ENCODE measurements at places on chromosomes 7 and 10.

DNA sequence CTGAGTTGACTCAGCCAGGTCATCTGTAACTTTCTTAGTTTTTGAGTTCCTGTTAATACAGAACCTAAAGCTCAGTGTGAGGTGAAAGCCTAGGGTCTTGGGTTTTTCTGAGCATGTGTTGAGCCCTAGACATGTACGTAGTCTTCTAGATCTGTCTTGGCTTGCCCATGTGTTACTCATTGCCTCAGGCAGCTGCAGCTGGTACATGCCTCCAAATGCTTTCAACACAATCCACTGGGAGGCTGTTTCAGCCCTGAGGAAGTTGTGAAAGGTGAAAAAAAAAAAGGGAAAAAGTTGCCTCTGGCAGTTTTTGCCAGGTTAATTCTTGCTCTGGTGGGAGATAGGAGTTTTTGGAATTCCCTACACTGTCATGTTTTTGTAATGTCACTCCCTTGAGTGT lies 134.6 kb downstream of the RNF216 start:
- no peak for DNase-seq

GRCh38 chr7:131250331-131250730 lies 77.3 kb upstream of the MKLN1 start:
- no peak for DNase-seq

- no peak for DNase-seq
Observed at GRCh38 chr10:101901340-101901739, 57.7 kb upstream of the KCNIP2 start.

DNA sequence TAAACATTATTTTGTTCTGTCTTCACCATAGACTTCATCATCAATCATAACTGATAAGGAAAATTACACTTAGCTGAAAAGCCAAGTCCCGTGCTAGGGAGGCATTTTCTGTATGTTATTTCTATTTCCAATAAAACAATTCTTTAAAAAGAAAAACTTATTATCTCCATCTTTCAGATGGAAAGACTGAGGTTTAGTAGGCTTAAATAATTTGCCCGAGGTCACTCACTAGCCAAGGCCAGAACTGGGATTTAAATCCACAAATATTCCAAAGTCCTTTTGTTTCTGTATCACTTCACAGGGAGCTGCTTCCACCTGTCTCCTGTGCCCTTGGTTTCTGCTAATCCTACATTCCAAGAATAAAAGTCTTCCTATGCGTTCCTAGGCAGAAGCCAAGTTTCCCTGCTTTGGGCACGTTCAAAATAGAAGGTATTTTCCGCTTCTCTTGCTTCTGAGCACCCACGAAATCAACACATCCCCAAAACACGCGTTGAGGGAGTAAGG lies 732 bp downstream of the CPVL start:
- DNase-seq = no peak

GRCh38 chr10:73785211-73785720 lies at the start of gene ZSWIM8:
ZSWIM8 (plus strand) TSS chr10:73785606; CDS start chr10:73785879, 273 bp downstream.
- DNase-seq = peak; percentile 85

- DNase-seq = no peak
Observed at GRCh38 chr10:117239051-117239450, 1.9 kb upstream of the SLC18A2 start.

- DNase-seq = peak; percentile 16
Observed at GRCh38 chr7:113710310-113711096, 208.3 kb downstream of the PPP1R3A start.

DNA sequence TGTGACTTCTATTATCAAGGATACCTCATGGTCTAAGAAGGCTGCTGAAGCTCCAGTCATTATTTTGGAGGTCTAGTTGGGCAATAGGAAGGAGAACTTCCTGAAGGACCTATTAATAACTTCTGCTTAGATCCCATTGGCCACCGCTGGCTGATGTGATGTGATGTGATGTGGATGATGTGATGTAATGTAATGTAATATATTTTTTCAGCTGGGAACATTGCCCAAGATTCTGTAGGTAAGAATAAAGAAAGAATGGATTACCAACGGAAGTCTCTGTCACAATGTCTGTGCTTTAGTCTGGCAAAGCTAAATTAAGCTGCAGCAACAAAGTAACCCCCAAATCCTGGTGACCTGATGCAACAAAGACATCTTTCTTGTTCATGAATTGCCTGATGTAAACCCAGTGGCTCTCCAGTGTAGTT lies 233.7 kb downstream of the PTEN start:
- no peak for DNase-seq

DNA sequence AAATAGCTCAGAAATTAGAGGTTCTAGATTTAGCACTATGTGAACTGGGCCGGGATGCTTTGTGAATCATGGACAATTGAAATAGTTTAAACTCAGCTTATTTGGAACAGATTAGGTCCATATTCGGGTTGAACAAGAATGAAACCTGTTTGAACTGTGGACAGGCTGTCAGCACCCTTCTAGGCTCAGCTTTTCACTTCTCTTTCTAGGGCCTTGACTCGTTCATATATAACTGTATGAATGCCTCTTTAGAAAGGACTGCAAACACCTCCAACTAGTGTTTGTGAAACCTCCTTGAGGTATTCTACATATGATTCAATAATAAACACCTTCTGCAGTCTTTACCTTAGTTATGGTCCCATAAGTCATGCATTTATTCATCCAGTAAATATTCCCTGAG lies 115.6 kb downstream of the REEP3 start:
- no peak for DNase-seq

GRCh38 chr7:95929710-95930280 lies 157.4 kb downstream of the DYNC1I1 start:
- no peak for DNase-seq

DNA sequence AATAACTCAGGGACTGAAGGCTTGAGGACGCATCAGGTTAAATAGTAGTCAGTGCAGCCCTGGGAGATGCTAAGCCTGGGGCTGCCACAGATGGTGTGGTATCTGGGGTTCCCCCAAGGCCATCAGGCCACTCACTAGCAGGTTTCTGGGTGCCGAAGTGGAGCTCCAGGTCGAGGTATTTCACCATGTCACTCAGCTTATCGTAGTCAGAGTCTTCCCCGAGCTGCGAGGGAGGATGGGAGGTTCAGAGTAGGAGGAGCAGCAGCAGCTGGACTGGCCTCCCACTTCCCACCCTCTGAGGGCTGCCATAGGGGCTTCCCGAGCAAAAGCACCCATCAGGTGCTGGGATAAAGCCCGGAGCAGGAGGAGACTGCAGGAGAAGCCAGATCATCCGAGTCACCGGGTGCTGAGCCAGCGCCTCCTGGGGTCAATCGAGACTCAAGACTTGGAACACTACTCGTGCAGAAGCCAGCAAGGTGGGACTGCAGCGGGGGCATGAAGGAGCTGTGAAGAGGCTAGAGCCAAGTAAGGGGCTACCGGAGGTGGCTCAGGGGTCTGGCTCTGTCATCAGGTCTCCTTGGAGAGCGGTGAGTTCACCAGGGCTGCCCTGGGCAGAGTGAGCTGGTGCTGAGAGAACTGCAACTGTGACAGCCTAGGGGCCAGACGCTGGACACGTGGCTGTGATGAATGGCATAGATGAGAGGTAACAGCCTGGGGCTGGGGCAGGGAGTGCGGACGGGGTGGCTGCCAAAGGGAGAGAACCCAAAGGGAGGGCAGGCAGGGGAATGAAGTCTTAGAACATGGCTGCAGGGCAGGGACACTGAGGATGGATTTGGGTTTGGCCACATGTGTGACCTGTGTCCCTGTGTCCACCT lies 45.3 kb downstream of the GRID2IP start:
- DNase-seq = no peak

- no peak for DNase-seq
Observed at GRCh38 chr10:53487019-53487983, 714.7 kb upstream of the MBL2 start.

GRCh38 chr10:60595852-60596251 lies 182.4 kb upstream of the CDK1 start:
- no peak for DNase-seq

DNA sequence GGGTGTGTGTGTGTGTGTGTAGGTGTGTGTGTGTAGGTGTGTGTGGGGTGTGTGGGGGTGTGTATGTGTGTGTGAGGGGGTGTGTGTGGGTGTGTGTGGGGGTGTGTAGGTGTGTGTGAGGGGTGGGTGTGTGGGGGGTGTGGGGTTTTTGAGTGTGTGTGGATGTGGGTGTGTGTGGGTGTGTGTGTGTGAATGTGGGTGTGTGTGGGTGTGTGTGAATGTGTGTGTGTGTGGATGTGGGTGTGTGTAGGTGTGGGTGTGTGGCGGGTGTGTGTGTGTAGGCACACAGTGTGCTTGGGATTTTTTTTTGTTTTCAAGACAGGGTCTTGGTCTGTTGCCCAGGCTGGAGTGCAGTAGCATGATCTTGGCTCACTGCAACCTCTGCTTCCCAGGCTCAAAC lies 36.8 kb upstream of the TCF7L2 start:
- no peak for DNase-seq

DNA sequence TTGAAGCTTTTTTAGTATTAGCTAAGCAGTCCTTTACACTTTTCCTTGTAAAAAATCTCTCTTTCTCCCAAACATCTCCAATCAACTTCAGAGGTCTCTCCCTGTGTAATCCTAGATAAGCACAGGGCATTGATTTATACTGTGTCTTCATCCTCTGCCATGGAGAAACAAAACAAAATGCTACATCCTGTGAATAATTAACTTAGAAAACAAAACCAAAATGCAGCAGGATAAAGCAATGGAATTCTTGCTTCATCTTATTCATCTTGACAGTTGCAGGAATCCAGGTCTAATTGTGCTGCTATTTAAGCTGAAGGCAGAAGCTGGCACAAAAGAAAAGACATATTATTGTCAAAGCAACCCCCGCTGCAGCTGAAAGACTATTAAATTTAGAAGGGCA lies 641.5 kb upstream of the SORCS1 start:
- no peak for DNase-seq

- no peak for DNase-seq
Observed at GRCh38 chr7:129907122-129907736, 45.5 kb downstream of the UBE2H start.

DNA sequence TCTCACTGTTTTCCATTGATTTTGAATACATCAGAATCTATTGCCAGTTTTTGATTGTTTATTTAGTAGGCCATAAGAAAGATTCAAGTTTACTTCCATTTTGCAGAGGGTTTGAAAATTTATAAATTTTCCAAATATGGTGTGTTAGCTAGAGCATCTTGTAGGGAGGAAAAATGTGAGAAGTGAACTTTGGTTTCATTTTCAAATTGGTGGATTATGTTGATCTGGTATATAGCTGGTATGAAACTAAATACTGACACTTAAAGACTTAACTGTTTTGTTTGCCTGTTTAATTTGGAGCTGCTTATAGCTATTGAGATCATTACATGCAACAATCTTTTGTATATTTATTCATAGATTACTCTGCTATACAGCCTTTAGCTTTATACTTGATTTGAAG lies 108.1 kb downstream of the ADAM22 start:
- DNase-seq = no peak
